Effector memory CD8-positive, alpha-beta T cell (primary cell): ENCODE measurements at places on chromosomes 7 and 10.

GRCh38 chr10:75121322-75121721 lies 9.9 kb downstream of the SAMD8 start:
- DNase-seq: no peak

DNA sequence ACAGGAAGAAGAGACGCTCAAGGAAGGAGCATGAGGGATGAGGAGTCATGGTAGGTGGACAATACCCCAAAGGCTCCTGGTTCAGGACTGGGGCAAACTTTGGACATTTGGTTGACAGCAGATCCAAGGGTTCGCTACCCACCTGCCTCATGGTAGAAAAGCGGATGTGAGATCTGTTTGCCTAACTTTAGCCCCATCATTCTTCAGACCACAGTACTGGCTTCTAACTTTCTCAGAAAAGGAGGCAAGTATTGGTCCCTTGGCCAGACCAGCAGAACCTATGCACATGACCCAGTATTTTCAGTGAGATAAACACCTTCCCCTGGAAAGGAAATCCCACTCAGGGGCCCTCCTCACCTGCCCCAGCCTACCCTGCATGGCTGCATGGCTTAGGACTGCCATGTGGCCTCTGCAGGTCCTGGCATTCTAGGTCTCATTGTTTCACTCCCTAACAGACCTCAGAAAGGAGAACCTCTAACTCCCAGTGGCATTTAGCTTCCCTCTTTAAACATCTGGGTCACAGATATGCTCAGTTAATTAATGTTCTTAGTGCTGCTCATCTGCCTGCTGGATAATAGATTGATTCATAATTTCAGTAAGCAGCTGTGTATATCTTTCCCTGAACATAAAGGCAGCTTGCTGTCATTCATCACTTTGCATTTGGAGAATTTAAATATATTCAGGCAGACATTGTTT lies 574.1 kb downstream of the GALNT17 start:
- no peak for DNase-seq

- DNase-seq: no peak
These were observed 272.4 kb upstream of the CELF2 start for GRCh38 chr10:10745291-10745690.

DNA sequence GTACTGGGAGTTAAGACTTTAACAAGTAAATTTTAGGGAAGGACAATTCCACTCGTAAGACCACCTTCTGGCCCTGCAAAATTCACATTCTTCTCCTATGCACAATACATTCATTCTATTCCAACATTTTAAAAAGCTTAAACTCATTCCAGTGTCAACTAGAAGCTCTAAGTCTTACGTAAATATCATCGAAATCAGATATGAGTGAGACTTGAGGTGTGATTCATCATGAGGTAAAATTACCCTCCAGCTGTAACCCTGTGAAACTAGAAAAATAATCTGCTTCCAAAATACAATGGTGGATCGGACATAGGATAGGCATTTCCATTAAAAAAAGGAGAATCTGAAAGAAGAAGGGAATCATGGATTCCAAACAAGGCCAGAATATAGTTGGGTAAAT lies 370.3 kb downstream of the CDC14C start:
- DNase-seq: no peak

DNA sequence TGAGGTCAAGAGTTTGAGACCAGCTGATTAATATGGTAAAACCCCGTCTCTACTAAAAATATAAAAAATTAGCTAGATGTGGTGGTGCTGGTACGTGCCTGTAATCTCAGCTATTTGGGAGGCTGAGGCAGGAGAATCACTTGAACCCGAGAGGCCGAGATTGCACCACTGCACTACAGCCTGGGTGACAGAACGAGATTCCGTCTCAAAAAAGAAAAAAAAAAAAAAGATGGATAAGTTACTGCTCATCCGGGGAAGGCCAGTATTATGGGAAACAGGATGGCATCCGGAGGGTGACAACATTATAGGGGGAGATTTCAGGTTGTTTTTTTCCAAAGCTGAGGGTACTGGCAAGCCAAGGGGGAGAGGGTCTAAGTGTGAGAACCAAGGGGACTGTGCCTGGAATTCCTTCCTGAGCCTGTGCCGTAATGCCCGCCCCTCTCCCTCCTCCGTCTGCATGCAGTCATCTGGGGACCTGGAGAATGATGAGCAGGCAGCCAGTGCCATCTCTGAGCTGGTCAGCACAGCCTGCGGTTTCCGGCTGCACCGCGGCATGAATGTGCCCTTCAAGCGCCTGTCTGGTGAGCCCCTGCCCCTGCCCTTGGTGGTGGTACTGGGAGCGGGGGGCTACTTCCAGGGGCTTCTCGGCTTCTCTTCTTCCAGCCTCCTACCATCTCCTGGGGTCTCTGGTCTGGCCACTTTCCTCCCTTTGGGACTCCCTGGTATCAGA lies 4.4 kb downstream of the LAMTOR4 start:
- no peak for DNase-seq

GRCh38 chr7:120055300-120055699 lies 217.7 kb upstream of the KCND2 start:
- no peak for DNase-seq

GRCh38 chr7:28065721-28066285 lies 114.8 kb downstream of the JAZF1 start:
- DNase-seq: no peak

- DNase-seq: peak; percentile 17
These were observed 29.9 kb upstream of the MPP7 start for GRCh38 chr10:28332726-28333125.

- DNase-seq: no peak
These were observed 765 bp downstream of the CELF2 start for GRCh38 chr10:11018432-11018841.

DNA sequence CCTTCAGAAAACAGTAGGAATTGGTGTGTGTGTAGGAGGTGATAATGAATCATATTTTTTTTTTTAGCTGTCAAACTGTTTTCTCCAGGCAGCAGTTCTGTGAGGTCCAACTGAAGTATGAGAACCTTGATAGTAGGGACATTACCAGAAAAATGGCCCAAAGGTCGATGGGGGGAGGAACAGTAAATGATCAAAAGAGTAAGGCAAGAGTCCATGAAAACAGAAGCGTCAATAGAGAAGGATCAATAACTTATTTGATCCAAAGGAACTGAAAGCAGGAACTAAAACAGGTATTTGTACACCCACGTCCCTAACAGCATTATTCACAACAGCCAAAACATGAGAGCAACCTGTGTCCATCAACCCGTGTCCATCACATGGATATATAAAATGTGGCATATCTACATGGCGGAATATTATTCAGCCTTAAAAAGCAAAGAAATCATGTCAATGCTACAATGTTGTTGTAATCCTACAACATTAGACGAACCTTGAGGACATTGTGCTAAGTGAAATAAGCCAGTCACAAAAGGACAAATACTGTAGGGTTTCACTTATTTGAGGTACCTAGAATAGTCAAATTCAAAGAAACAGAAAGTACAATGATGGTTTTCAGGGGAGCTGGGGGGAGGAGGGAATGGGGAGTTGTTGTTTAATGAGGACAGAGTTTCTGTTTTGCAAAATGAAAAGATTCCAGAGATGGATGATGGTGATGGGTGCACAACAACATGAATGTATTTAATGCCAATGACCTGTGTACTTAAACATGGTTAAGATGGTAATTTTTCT lies 214.0 kb upstream of the KLF14 start:
- no peak for DNase-seq

- DNase-seq: no peak
These were observed 320.5 kb downstream of the MAGI2 start for GRCh38 chr7:79132844-79133451.

GRCh38 chr10:106566873-106567272 lies 597.6 kb downstream of the SORCS1 start:
- DNase-seq: no peak

DNA sequence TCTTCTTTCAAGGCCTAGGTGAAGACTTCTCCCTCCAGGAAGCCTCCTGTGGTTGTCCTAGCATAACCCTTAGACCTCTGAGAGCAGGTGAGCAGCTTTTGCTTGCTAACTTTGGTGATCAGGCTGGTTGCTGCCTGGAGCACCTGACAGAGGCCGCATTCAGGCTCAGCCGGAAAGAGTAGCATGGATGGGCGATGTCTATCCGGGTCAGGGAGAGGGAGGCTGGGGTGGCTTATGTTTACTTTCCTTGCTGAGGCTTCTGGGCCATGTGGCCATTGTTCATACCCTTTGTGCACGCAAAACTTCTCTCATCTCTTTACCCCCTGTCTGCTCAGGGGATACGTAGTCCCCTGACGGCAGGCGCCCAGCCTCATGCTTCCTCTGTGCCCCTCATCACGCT lies 27.4 kb upstream of the PCBD1 start:
- DNase-seq: no peak

DNA sequence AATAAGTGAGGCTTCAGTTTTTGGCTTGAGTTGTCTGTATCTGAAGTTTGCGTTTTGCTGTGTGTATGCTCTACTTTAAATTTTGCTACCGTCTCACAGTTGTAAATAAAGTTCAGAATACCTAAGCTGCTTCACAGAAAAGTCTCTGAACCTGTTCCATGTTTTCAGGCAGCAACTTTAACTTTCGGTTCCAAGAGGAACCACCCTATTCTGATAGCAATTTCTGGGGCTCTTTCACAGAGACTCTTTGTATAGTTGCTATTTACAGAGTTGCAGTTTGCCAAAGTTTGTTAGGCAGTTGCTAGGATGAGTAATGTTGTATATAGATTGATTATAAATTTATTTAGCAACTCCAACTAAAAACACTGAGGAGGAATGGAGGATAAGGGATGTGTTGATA lies 5.7 kb downstream of the FAM221A start:
- no peak for DNase-seq

DNA sequence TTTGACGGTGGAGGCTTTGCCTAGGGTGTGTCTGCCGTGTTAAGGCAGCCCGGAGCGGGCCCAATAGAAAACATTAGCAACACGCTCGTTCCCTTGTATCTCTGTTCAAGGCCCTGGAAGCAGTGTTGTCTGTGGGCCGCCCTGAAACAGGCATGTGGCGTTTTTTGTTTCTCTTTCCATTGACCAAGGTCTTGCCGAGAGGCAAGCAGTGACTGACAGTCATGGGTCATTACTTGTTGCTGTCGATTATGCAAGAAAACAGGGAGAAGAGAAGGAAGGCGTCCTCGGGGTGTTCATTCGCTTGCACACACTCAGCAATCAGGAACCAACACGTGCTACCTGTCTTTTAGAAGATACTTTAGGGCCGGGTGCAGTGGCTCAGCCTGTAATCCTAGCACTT lies 92.5 kb downstream of the EZH2 start:
- no peak for DNase-seq

DNA sequence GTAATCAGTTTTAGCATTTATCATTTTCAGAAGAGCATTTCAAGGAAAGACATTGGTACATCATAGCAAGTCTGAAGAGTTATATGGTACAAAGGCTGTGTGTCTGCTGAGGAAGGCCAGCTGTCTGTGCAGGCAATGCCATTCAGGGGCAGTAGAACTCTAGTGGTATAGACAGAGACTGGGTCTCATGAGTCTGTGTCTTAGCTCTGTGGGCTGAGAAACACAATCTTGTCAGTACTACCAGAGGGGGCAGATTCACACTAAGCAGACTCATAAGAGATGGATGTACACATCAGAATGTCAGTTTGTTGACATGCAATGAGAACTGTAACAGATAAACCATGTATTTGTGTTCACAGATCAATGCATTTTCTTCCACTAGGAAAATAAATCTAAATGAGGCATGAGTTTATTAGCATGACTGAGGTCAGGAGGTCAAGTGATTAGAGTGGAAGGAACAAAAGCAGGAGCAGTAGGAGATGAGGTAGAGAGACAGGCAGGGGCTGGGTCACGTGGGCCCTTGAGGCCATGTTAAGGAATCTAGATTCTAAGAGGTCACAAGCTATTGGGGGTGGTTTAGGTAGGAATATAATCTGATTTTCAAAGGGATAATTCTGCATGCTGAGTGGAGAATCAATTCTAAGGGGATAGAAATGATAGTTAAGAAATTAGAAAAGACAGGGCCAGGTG lies 7.5 kb upstream of the GGCT start:
- no peak for DNase-seq

- DNase-seq: no peak
These were observed 95.9 kb upstream of the UNC5B start for GRCh38 chr10:71116426-71116825.

DNA sequence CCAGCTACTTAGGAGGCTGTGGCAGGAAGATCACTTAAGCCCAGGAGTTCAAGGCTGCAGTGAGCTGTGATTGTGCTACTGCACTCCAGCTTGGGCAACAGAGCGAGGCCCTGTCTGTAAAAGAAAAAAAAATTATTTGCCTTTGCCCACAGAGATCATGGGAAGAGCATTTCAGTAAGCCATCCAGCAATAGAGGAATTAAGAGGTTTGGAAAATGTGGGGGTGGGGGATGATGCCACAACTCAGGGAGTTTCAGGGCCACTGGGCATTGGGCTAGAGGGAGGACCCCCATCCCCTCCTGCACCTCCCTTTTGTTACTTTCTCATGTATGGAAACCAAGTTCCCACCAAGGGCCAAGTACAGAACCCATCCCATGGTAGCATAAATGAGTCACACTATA lies 38.4 kb downstream of the SVIL start:
- DNase-seq: no peak

- no peak for DNase-seq
These were observed 19.5 kb upstream of the CSTF2T start for GRCh38 chr10:51718804-51719291.

DNA sequence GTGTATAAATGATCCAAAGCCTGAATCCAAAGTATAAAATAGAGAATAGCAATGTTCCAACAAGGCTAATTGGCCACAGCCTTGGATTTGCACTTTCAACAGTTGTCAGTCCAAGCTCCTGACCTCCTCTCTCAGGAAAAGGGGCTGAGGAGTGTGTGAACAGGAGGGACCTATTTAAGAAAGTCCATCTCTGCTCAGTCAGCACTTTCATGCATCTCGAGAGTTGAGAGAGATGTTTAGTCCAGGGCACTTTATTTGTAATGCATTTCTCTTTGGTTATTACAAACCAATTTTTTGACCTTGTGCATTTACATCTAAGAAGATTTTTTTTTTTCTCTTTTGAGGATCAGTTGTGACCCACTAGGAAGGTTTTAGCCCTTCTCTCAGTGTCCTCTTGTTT lies 244.2 kb downstream of the CREB5 start:
- no peak for DNase-seq

- no peak for DNase-seq
These were observed 156.3 kb downstream of the POLR1F start for GRCh38 chr7:19552576-19552975.

GRCh38 chr7:117972606-117973005 lies 99.4 kb upstream of the CTTNBP2 start:
- DNase-seq: no peak

DNA sequence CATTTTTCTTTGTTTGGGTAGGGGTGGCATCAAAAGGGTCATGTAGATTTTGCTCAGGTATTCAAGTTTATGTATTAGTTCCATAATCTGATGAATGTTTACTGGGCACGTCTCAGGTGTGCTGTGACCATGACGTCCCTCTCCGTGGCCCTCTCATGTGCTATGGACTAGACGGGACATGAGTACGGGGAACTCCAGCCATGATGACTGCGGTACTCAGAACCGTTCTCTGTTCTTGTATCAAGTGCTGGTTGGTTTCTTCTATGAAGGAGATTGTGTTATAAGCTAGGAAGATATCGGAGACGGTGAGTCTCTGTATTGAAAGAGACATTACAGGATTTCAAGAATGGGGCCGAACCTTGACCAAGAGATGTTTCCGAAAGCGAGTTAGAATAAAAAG lies 116.5 kb upstream of the ADARB2 start:
- DNase-seq: no peak
